ENCODE measurements at places on chromosomes 6 and 20.

DNA sequence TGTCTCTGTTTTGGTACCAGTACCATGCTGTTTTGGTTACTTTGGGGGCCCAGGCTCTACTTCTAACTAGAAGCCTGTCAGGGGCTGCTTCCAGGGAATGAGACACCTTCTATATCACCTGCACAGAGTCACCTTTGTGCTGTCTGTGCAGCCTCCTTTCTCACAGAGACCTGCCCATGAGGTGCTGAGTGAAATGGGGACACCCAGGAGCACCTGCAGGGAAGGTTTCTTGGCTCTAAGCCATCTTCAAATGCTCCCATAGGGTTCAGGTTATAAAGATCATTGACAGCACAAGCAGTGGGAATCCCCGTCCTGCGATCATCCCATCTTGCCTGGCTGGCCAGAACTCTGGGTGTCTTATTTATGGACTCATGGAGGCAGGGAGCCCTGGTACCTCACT, 19.1 kb downstream of the GABRR2 start:
- DNase-seq: no peak

- no peak for DNase-seq
These were observed 843 bp upstream of the HEY2 start for GRCh38 chr6:125748406-125749172.

DNA sequence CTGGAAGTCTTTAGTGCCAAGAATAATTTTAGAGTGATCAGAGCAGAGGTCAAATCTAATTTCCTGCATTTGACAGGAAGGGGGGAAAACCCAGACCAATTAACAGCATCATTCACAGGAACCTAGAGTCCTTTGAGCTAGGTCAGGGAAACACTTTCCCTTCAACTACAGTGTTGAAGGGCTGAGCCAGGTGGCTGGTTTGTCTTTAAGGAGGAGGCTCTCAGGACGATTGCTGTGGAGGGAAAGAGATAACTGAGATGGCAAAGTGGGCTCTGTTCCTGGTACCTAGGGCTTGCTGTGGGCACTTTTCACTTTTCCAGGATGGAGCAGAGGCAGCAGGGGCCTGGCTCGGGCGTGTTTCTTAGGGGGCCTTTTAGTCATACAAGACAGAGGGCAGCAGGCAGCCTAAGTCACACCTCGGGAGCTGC, 111.9 kb downstream of the SCML4 start:
- DNase-seq: no peak

GRCh38 chr6:163888030-163888819, 473.7 kb downstream of the QKI start:
- no peak for DNase-seq

DNA sequence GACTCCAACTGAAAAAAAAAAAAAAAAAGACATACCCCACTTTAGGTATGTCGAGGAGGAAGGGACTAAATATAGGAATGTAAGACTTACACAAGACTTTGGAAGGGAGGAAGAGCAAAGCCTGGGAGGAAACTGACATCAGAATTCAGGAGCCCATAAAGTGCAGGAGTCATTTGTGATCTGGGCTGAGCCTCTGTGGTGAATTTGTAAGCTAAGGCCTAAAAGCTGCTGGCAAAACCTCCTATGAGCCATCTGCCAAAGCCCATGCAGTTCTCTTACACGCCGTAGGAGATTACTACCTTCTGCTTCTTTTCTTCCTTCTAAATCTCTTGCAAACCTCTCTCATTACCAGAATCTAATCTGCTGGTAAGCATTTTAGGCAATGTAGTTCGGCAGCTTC, 52.0 kb upstream of the THEMIS start:
- no peak for DNase-seq

DNA sequence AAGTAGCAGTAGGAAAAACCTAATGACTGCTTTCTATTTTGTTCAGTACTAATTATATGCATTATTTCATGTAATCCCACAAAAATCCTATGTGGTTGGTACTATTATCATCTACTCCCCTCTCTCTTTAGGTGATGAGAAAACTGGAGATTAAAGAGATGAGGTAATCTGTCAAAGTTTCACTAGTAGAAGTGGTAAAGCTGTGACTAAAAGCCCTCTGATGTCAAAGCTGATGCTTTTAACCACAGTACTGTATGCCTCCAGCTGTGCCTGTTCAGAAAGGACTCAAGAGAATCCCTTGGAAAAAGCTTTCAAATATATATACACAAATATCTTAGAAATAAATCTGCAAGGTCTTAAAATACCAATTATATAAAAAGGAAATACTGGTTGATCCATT, 38.0 kb downstream of the PHIP start:
- DNase-seq: peak; percentile 33

DNA sequence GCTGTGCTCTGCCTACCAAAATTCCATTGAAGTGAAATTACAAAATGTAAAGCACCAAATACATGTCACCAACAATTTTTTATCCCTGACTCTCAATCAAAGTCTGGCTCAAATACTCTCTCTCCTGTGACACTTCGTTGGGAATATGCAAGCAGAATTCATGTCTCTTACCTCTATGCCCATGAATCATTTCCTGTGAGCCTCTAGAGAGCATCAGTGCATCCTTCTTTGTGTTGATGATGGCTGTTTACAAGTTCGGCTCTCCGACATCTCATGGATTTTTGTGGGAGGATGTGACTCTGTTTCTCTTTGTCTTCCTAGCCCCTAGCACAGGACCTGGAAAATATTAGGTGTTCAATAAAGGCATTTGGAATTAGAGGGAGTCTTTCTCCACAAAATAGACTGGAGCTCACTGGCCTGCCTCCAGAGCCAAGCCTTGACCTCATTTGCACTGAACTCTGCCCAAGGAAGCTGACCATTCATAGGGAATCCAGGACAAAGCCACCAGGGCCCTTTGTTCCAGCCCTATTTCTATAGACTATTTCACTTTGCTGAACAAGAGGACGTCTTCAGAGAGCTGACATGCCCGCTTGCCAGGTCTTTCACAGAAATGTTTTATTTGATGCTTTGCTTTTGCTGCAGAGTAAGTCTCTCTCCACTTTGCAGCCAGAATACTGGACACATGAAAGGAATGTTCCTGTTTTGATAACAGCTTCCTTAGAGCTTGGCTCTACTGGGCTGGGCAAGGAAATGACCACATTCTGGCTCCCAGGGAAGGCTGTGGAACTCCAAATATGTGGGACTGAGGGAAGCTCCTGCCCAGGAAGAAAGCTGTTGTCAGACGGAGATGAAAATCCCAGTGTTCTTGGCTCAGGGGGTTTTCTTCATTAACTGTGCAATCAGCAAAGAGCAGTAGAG, 194.5 kb upstream of the CDYL start:
- DNase-seq: peak; percentile 95
